Activated T-helper 1 cell treated with anti-CD3 and anti-CD28 coated beads, Interleukin-2, amount 50 U/mL, for 16 hours (primary cell): ENCODE measurements at places on chromosomes 16 and 17.

DNA sequence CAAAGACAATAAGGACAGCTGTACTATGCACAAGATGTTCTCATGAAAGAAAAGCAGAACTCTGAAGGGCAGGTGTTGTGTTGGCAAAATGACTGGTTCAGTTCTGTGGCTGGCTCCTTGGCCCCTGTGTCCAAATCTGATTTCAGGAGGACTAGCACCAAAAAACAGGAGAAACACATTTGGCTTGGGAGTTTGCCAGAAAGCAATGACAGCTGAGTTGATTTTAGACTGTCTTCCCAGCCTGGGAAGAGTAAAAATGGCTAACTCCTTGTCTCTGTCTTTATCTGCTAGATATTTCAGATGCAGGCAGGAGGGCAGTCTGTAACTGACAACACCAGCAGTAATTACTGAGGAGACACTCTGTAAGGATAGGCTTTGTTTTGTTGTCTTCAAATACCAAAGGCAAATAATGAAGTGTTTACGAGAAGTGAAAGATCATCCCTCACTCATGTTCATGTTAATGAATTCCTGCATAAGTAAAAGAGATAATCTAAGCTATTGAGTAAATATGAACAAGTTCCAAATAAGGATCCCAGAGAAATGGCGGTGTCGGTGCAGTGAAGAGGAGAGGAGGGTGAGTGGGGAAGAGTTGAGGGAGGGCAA, 989.0 kb downstream of the CDH11 start:
- no peak for DNase-seq

DNA sequence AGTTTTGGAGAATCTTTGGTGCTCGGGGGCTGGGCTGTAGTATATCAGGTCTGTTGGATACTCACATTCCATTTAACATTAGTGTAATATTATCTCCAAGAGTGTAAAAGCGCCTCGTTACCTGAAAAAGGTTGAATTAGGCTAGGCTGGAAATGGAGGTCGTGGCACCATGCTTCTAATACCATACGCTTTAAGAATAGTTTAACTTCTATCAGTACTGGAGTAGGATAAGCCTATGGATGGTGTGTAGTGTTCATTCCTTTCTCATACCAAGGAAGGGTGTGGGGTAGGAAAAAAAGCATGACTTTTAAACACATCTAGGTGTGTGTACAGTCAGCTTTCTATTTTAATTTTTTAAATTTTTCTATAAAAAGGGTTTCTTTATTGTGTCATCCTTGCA, 2.0 kb downstream of the SRCAP start:
- DNase-seq, result no peak

GRCh38 chr16:80150978-80151721, 389.6 kb upstream of the DYNLRB2 start:
- DNase-seq, result no peak

- no peak for DNase-seq
Measured at GRCh38 chr16:83917152-83918120, 18.5 kb downstream of the MLYCD start.

GRCh38 chr16:77335652-77336234, 99.1 kb downstream of the ADAMTS18 start:
- no peak for DNase-seq

GRCh38 chr17:19269641-19270040, 32.5 kb downstream of the EPN2 start:
- no peak for DNase-seq

DNA sequence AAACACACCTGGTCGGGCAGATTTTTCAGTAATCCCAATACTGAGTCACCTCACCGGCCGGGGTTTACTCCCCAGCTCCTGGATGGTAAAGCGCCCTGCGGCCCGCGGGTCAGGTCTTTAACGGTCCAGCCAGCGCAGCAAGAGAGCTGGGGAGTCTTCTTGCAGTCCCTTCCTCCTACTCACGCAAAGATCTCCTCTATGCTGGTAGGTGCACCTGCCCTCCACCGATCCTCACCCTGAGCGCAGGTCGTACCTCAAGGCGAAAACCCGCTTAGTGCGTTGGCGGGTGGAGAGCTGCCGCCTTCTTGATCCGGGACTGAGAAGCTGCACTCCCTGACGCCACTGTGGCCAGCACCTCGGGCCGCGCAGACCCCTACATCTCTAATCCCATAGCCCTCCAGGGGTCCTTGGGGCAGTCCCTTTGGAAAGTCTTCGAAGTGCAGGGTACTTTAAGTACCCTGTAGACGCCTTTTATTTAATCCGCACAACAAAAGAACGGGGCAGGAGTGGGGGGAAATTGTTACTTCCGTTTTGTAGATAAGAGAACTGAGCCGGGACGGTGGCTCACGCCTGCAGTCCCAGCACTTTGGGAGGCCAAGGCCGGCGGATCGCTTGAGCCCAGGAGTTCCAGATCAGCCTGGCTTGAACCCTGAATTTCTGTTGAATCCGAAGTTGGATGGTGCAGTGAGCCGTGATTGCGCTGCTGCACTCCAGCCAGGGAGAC, 10.4 kb upstream of the HOXB13 start:
- DNase-seq, result no peak

DNA sequence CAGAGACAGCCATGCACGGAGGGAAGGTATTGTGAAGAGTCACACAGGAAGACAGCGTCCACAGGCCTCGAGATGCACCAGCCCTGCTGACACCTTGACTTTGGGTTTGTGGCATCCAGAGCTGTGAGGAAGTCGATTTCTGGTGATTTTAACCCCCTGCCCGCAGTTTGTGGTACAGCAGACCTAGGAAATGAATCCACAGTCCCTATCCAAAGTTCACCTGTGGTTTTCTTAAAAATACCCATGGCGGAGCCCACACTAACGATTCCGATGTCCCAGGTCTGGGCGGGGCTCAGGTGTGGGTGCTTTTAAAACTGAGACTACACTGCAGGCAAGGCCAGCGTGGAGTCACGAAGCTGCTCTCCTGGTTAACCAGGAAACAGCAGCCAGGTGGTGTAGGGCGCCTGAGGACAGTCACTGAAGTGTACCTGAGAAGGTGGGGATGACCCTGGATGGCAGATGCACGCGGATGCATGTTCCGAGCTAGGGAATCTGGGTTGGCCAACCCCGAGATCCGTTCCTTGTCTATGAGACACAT, 14.4 kb upstream of the MEAK7 start:
- no peak for DNase-seq

- no peak for DNase-seq
Measured at GRCh38 chr16:58046054-58046881, 20.7 kb downstream of the MMP15 start.

GRCh38 chr16:23435500-23435899, 17.5 kb downstream of the COG7 start:
- DNase-seq, result peak; percentile 31

- no peak for DNase-seq
Measured at GRCh38 chr17:29210879-29211278, 30.7 kb upstream of the MYO18A start.

DNA sequence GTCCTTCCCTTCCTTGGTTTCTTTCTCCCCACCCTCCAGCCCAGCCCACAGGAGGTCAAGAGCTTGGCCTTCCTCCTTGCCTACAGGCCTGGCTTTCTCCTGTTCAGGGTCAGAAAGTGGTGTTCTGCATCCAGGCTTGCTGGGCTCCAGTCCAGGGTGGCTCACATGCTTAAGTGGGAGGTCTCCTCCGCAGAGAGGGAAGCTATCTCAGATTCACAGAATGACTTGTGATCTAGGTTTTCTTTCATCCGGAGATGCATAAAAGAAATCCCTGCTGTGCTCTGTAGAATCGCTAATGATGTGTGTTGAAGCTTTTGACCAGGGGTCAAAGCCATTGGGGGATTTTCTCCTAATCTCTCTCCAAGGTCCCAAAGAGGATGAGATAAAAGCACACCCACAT, 382.3 kb upstream of the EEF2KMT start:
- DNase-seq, result no peak
